ENCODE measurements at places on chromosomes 2 and 18.
A peak's percentile ranks its signal among the peaks of the same experiment; 100 is the strongest.

DNA sequence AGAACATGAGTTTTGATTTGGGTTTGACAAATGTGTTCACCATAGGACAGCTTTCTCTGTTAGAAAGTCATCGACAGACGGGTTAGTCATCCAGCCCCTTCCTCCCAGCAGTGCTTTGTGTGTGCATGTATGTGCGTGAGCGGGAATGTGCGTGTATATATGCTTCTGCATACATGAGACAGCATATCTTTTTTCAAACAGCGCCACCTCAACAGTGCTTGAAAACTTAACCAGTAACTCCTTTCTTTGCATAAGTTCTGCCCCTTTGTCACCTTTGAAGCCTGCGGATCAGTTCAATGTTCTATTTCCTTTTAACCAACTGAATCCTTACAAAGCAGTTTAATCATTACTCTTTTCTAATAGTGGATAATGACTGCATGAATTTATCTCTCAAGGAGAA lies 351.4 kb downstream of the LPIN1 start:
- DNase-seq: no peak

GRCh38 chr2:111007757-111008688 lies 112.7 kb upstream of the BCL2L11 start:
- no peak for DNase-seq

DNA sequence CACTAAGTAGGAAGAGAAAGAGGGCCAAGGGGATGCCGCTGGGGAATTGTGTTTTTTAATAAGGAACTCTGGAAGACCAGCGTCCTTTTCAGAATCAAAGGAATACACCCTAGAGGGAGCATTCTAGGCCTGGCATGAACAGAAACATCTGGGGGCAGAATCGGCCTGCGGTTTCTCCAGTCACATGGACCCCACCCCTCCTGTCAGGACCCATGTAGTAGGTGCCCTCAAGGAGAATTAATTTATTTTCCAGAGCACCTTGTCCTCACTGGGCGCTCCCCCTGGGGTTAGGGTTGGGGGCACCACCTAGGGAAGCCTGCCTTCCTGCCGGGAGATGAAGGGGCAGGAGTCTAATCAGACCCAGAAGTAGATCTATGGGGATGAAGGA lies 44.2 kb downstream of the TMEM37 start:
- DNase-seq: no peak

DNA sequence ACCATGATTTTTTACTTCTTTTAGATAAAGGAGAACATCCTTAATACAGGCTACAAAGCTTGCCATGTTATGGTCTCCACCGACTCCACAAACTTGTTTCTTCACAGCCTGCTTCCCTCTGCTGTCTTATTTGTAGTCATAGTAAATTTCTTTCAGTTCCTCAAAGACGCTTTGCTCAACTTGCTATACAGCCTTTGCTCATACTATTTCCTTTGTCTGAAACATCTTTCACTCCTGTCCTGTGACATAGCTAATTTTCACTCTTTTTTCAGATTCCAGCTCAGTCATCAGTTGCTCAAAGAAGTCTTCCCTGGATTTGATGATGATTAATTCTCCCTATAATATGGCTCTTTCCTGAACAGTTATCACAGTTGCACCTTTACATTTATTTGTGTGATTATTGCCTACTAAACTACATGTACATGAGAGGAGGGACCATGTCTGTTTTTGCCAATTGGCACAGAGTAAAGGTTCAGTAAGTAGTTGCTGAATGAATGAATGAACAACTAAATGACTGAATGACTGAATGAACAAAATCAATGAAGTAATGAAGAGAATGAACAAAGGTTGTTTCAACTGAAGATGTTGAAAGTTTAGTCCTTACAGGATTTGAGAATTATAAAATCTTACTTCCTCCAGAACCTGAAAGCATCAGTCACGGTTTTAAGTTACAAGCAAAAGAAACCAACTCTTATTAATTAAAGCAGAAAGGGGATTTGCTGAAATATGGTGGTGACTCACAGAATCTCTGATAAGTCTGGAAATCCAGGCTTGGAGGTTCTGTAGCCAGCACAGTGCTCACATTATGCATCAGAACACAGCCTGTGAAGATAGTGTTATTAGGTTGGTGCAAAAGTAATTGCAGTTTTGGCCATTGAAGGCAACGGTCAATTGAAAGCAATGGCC lies 186.4 kb upstream of the FAM98A start:
- no peak for DNase-seq

DNA sequence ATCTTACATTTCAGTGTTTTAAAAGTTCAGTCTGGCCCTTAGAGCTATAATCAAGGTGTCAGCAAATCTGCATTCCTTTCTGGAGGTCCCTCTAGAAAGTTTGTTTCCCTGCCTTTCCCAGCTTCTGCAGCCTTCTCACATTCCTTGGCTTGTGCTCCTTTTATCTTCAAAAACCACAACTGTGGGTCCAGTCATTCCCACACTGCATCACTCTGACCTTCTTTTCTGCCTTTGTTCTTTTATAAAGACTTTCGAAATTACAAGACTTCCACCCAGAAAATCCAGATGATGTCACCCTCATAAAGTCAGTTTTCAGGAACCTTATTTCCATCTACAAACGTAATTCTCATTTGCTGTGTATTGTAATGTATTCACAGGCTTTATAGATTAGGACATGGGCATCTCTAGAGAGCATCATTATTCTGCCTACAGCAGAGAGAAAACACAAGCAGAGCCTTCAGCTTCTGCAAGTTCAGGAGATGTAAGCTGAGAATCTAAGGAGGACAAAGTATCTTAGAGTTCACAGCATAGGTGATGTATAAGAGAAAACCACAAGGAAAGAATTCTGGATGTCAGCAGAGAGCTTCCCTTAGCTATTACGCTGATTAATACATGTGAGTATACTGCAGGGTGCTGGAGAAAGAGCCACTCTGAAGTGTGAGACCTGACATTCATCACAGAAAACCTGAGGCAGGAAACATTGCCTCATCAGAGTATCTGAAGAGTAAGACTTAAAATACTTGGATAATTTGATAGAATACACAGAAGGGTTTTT lies 1100.2 kb downstream of the CBLN2 start:
- DNase-seq: no peak

DNA sequence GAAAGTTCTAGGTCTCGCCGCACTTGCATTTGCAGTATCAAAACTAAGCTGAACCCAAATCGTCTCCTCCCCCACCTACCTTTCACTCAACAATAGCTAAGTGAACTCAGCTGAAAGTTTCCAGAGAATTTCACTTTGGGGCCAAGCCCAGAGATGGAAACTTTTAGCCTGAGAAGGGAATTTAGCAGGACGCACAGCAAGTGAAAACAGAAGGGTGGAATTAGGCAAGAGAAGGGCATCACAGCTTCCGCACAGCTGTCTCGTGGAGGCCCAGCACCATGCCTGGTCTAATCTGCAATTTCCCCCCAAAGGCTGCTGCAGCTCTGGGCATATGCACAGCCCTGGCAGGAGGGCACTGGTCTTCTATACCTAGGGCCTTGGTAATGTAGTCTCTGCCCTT lies 262.0 kb downstream of the TNS1 start:
- DNase-seq: no peak

DNA sequence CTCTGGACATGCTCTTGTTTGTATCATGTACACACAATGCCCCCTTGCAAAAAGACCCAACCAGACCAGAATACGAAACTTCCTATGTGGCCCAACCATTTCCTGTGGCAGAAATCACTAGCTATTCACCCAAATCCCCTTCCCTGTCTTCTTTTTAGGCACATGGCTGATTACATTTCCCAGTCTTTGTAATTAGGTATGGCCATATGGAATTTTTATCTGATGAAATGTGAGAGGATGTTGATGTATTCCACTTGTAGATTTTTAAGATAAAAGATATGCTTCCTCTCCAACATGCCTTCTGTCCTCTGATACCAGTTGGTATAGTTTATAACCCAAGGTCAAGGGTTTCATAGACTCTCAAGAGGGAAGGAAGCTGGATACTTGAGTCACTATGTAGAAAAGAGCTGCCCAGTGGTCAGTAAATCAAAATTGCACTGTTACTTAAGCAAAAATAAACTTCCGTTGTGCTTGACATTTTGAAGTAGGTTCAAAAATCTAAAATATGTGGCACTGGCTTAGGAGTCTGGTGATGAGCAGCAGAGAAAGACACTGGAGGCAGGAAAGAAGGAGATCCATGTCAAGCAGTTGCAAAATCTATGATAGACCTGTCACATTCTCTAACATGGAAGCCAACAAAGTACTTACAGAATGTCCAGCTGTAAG lies 297.4 kb downstream of the SMAD2 start:
- no peak for DNase-seq

DNA sequence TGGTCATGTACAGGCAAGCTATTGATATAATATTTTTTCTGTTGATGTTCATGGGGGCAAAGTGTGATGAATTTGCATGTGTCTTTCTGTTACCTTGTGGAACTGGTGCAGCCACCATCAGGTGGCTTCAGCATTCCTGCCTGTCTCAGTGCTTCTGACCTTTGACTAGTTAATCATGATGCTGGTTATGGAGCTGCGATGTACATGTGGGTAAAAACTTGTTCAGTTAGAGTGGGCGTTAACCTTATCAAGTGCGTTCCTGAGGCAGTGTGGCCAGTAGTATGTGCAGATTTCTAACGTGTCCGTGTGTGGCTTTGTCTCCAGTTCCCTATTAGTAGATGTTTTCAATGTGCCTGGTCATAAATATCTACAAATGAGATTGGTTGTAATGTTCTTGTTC lies 127.4 kb upstream of the ZSWIM2 start:
- no peak for DNase-seq

GRCh38 chr2:101793277-101793969 lies 95.9 kb downstream of the MAP4K4 start:
- no peak for DNase-seq

DNA sequence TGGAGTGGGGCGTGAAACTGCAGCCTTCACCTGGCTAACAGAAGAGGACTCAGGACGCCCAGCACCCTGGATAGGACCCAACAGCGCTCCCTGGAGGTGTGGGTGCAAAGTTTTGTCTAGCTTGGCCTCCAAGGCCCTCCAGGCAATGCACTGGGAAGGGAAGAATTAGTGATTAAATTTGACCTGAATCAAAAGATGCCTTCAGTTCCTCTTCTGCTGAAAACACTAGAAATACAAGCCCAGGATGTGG lies 779 bp upstream of the TRIB2 start:
- peak; percentile 63 for DNase-seq

DNA sequence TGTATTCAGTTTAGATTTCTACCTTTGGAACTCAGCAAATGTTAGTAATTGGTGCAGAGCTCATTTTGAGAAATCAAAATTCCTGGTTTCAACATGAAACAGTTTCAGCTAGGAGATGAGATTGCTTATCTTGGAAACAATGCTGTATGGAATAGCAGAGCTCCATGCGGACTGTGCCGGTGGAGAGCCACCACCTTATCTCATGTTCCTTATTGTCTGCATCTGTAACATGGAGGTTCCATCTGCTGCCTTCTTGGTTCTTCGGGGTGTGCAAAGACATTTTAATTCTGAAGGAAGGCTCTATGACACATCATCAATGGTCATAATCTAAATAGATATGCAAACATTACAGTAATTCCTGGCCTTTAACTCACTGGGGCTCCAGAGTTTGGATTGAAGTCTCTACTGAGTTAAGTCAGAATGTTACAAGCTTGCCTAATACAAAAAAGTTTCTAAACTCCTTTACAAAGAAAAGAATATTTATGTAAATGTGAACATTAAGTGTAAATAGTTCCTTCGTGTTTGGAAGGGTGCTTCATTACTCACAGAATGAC lies 65.3 kb downstream of the PRKRA start:
- DNase-seq: no peak

DNA sequence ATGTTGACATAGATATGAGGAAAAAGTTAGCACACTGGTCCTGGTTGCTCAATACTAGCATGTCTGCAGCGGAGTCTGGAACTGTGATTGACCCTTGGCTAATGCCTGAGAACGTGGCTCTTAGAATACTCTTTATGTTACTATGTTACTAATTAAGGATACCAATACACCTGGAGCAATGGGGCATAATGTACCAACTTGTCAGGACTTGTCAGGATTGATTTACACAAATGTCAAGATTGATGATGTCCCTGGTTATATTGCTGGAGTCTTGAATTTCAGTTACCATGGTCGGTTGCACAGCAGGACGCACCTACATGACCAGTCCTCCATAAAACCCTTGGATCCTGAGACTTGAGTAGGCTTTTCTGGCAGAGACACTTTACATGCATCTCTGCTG lies 810.9 kb downstream of the CPS1 start:
- no peak for DNase-seq

DNA sequence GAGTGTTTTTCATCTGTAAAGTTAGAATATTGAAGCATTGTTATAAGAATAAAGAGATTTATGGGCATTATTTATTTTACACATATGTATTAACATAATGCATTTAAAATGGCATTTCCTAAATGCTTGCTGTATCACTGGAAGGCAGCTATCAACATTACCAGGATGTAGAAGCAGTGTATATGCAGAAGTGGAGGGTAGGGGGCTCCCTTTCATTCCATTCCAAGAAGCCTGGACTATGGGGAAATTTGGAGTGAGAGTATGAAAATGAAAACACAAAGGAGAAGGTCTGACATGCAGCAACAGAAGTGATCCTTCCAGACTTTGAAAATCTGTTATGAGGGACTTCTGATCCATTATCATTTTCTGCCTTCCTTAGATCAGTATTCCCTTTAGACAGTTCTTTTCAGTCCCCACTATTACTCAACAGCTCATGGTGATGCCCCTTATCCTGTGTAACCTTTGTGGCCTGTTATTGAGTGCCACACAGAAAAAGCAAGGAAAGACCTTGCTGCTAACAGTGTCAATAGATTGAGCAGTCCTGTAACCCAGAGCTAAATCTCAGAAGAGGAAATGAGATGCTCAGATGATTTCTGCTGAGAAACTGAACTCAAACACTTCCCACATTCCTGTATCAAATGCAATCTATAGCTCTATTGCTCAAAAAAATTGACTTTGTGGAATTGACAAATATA lies 216.6 kb downstream of the HNMT start:
- DNase-seq: no peak

DNA sequence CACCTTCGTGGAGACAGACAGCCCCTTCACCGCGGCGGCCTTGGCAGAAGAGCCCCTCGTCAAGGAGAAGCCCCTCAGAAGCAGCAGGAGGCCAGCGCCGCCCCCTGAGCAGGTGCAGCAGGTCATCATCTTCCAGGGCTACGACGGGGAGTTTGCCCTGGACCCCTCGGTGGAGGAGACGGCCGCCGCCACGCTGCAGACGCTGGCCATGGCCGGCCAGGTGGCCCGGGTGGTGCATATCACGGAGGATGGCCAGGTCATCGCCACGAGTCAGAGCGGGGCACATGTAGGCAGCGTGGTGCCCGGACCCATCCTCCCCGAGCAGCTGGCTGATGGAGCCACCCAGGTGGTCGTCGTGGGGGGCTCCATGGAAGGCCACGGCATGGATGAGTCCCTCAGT lies 145.7 kb downstream of the PTGR3 start:
- no peak for DNase-seq

- DNase-seq: no peak
Observed at GRCh38 chr2:102839668-102840388, 78.0 kb downstream of the TMEM182 start.
